Upper lobe of left lung (tissue), 6 donors: ENCODE measurements at places on chromosomes 16 and 17. TPM values are rescaled to one million over a fixed set of nuclear protein-coding genes. Genes with fewer than 3 reads are reported as not detected.

DNA sequence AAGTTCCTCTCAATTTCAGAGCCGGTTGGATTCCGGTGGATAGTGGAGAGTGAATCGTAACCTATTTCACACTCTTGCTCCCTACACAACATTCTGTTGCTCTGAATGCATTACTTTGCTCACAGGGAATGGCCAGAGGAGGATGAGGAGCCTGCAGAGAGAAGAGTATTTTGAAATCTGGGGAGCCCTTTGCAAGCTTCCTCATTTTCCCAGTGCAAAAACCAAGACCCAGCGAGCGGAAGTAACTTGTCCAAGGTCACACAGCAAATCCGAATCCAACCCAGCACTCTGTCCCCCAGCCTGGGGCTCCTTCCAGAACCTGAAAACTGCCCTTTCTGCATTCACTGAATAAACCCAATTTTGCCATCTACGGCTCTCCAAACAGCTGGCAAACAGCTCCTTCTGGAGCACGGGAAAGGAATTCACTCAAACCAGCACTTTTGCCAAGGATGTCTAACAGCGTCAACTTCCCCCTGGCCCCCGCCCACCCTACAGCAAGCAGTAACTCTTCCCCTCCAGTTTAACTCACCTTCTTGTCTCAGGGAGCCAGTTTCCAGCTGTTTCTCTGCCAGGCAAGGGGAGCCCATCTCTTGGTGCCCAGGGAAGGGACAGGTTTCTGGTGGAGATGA lies 557 bp downstream of the KCNG4 start:
- no peak for DNase-seq
- no peaks in the 10 kb centered on the region for H3K36me3 ChIP-seq
- no peaks in the 10 kb centered on the region for H3K27me3 ChIP-seq

DNA sequence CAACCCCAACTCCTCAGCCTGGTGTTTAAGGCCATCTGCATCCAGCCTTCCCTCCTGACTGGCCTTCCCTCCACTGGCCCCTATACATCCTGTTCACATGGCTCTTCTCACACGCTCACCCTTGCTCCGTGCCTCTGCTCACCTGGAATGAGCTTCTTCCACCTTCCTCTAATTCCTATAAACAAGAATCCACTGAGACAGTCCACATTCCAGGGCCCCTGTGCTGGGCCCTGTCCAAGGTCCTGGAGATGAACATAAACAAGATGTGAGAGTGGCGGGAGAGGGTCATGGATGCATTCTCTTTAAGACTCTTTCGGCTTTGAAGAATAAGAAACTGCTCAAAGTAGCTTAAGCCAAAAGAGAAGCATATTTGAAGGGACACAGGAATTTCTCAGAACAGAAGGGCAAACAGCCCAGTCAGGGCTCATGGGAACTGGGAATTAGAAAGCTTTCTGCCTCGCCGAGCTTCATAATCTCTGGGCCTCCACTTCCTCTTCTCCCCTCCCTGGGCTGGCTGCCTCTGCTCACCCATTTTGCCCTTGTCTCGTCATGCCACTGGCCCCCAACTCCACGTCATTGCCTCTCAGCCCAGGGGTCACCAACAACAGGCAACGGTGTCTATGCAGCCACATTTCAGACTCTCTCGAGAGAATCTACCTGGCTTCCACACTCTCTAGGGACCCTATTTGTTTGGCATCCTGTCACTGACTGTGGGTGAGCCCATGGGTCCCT lies 13.5 kb downstream of the SPPL2C start:
- H3K27ac ChIP-seq = no peak overlapping the region
- H3K36me3 ChIP-seq = no peaks in the 10 kb centered on the region
- DNase-seq = no peak
- H3K4me1 ChIP-seq = no peaks in the 10 kb centered on the region

- H3K36me3 ChIP-seq = peaks cover 75% of the 10 kb centered on the region
- H3K27ac ChIP-seq = no peak overlapping the region
- no peaks in the 10 kb centered on the region for H3K27me3 ChIP-seq
- no peak overlapping the region for H3K4me3 ChIP-seq
Observed at GRCh38 chr17:64534187-64534586, 27.4 kb downstream of the CEP95 start.

Gene ABCC11
- total RNA-seq = 0.17 TPM

Gene DEXI
- total RNA-seq = 76.0 TPM

Gene GALR2
- total RNA-seq = not detected

Gene GGT6
- total RNA-seq = 13.6 TPM

DNA sequence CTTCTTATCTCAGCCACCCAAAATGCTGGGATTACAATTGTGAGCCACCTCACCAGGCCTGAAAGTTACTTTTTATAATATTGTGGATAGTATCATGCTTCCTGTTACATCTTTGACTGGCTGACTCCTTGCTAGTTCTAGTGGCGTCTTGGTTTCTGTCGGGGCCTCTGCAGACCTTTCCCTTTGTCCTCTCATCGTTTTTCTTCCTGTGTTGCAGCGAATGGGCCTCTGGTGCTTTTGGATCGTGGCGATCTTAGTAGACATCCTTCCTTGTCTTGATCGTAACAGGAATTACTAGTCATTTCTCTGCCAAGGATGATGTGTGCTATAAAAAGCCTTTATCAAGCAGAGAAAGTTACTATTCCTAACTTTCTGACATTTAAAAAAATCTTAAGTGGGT lies 20.8 kb downstream of the ASPSCR1 start:
- peaks cover 33% of the 10 kb centered on the region for H3K4me1 ChIP-seq
- no peak overlapping the region for H3K27ac ChIP-seq
- H3K4me3 ChIP-seq = no peak overlapping the region
- H3K27me3 ChIP-seq = no peaks in the 10 kb centered on the region
- H3K36me3 ChIP-seq = peaks cover 6% of the 10 kb centered on the region
- DNase-seq = no peak

- H3K27ac ChIP-seq = no peak overlapping the region
- no peaks in the 10 kb centered on the region for H3K27me3 ChIP-seq
- DNase-seq = no peak
- H3K36me3 ChIP-seq = no peaks in the 10 kb centered on the region
Observed at GRCh38 chr16:2333772-2334379, 6.7 kb downstream of the ABCA3 start.

Gene TNS4
- total RNA-seq = not detected
